Left lobe of liver (tissue), 2 donors: ENCODE measurements at places on chromosomes 12 and 14.

DNA sequence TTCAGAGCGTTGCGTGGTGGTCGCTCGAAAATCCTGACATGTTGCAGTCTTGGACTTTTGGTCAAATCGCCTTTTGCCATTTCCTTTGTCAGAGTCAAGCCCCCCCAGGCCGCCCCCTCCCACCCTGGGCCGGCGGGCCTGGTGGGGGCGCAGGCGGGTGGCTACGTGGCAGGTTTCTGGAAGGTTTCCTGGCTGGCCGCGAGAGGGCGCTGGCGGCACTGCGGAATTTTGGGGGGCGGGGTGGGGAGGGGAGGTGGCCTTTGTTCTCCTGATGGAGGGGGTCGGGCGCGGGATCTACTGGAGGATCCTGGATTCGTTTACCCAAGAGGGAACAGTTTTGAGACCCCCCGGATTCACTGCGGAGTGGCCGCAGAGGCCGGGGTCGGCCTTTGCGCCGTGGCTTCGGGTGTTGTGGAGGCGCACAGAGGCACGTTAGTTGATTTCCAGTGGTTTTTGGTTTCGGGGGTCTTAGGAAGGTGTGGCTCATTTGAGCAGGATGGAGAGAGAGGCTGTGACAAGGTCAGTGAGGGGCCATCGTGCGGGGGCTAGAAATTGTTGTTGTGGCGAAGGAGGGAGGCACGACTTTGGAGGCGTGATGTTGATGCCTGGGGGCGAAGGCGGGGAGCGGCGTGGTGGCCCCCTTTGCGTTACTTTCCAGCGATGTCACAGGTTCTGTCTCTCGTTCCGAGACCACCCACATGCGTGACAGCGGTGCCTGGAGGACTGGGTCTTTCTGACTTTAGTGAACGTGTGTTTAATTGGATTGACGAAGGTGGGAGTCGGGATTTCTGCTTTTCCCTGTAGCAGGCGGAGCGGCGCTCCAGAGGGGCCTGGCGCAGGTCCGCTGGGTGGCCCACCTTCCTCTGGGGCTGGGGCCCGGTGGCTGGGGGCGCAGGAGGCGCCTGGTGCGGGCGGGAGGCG lies 1.4 kb downstream of the MEG3 start:
- DNase-seq, result no peak

GRCh38 chr14:90781344-90781761 lies 34.9 kb downstream of the TTC7B start:
- DNase-seq, result no peak

- DNase-seq, result no peak
Observed at GRCh38 chr12:126397071-126397581, 1331.9 kb downstream of the AACS start.

GRCh38 chr12:107125833-107126232 lies 32.5 kb upstream of the CRY1 start:
- no peak for DNase-seq

DNA sequence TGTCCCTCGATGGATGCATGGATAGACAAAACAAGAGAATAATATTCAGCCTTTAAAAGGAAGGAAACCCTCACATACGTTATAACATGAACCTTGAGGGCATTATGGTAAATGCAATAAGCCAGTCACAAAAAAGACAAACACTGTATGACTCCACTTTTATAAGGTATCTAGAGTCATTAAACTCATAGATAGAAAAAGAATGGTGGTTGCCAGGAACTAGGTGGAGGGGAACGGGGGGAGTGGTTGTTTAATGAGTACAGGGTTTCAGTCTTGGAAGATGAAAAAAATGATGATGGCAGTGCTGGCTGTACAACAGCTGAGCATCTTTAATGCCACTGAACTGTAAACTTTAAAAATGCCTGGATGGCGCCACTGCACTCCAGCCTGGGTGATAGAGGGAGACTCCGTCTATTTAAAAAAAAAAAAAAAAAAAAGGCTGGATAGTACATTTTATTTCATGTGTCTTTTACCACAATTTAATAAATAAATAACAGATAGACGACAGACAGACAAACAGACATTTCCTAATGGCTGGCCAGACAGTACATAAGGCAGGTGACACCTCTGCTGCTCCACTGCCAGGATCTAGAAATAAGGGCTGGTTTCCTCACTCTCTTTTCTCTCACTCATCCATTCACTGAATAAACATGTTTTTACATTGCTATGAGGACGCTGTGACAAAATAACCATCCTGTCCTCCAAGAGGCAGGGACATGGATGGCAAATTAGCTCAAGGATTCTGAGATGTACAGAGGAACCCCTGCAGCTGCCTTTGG lies 118.8 kb downstream of the FOXN3 start:
- DNase-seq, result no peak

DNA sequence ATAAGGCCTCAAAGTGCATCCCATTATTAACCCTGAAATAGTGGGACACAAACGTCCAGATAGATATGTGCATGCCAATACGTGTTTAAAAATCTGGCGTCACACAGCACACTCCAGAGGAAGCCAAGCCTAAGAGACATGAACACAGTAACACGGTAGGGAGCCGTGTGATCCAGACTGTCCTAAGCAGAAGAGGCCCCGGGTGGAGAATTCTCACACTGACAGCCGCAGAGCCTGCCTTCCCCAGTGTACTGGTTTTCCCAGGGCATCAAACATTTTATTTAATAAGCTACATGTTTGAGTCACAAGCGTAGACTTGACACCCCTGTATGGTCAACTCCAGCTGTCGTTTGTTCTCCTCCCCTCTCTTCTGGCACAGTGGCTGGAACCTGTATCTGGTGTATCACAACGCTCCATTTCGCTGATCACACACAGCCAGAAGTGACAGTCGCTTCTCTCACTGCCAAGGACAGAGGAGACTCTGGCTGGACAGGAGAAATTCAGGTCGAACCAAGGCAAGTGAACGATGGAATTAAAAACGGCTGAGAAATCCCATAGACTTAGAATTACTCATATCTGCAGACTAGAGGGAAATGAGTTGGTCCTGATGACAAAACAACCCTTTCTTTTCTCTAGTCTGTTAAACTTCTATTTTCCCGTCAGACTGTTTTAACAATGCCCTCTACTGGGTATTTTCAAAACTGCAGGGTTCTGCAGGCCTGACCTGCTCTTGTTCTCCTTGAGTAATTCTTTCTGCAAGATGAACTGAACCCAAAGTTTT lies 359.9 kb downstream of the RGS6 start:
- no peak for DNase-seq

DNA sequence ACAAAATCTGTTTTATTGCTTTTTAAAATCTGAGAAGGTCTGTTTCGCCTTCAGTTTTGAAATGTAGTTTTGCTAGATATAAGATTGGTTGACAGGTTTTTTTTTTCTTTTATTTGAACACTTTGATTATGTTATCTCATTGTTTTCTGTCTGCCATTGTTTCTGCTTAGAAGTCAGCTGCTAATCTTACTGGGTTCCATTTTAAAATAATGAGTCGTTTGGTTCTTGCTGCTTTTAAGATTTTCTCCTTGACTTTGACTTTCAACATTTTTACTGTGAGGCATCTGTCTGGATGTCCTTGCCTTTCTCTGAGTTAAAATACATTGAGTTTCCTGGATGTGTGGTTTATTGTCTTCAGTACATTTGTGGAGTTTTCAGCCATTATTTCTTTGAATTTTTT lies 56.7 kb downstream of the ADIPOR2 start:
- DNase-seq, result no peak

DNA sequence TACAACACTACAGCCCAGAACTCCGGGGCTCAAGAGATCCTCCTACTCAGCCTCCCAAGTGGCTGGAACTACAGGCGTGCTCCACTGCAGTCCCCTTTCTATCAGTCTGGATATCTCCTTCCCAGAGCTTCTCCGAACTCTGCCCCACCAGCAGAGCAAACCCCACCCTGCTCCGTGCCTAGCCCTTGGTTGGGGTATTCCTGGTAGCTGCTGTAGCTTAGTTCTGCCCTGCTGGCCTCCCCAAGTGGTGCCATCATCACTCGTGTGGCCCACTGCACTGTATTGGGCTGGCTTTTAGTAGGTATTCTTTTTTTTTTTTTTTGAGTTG lies 9.5 kb downstream of the HSP90AA1 start:
- no peak for DNase-seq

- DNase-seq, result no peak
Observed at GRCh38 chr14:54774824-54775223, 127.8 kb downstream of the GCH1 start.

- DNase-seq, result peak; percentile 94
Observed at GRCh38 chr12:111791507-111791906, 24.8 kb downstream of the ALDH2 start.

- no peak for DNase-seq
Observed at GRCh38 chr14:81330619-81331122, 69.5 kb downstream of the STON2 start.

GRCh38 chr12:68175557-68176061 lies 16.1 kb upstream of the IFNG start:
- no peak for DNase-seq

DNA sequence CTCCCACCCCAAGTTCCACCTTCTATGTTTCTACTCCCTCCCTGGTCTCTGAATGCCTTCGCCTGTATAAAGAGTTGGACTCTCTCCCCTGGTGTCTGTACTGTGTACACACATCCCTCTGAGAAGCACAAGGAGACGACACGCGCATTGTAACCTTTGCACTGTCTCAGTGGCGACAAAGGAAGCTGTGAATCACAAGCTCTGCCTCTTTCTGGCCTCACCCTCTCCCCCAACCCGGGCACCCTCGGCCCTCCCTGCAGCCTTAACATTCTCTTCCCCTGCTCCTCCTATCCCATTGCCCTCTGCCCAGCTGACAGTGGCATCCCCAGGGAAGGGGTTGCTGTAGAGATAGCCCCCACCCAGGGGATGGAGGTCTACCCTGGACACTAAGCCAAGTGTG lies 2.5 kb upstream of the SMARCD1 start:
- DNase-seq, result no peak

DNA sequence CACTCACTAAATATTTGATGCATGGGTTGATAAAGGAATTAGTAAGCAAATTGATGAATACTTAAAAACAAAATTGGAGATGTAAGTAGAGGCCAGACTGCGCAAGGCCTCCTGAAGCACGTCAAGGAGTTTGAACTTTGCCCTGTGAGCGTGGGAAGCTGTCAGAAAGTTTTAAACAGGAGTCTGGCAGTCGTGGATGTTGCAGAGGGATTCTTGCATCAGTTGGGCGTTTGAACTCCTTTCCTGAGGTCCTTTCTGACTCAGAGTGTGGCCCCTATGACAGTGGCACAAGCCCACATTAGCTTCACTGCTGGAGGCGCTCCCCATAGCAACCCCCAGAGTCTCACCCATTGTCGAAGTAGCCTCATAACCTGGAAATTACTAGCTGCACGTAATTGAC lies 17.9 kb upstream of the IL22 start:
- DNase-seq, result no peak

DNA sequence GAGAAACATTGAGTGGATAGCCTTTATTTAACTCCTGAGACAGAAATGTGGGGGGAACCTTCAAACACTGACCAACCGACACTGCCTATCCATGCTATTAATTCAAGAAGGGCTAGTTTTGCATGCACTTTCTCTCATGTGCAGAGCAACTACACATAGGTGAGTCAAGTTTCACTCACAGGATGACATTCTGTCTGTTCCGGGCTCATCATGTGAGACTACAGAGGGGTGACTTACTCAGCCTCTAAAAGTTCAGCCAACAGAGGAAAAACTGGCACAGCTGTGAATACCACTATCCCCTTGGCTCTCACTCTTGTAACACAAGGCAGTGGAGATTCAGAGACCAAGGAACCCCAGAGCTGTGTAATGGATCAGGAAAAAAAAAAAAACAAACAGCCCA lies 13.3 kb downstream of the BEST3 start:
- no peak for DNase-seq

DNA sequence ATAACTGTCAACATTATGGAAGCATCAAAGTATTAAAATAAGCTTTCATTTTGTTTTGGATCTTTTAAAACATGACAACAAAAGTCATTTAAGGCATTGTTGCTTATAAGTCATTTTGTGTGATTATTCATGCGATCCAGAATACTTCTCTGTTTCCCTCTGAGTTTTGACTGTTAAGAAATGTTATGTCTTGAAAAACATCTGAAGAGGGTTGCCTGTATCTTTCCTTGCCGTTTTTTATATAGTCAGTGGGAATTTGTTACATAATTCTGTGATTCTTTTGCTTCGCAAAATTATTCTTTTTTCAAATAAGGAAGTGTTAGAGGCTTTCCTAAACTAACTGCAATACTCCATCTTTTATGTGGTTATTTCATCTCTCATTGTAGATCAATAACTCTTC lies 78.7 kb downstream of the SAMD4A start:
- DNase-seq, result no peak

- no peak for DNase-seq
Observed at GRCh38 chr12:114809097-114809496, 125.1 kb upstream of the TBX3 start.

GRCh38 chr12:109757671-109758265 lies 44.1 kb downstream of the FAM222A start:
- peak; percentile 29 for DNase-seq

DNA sequence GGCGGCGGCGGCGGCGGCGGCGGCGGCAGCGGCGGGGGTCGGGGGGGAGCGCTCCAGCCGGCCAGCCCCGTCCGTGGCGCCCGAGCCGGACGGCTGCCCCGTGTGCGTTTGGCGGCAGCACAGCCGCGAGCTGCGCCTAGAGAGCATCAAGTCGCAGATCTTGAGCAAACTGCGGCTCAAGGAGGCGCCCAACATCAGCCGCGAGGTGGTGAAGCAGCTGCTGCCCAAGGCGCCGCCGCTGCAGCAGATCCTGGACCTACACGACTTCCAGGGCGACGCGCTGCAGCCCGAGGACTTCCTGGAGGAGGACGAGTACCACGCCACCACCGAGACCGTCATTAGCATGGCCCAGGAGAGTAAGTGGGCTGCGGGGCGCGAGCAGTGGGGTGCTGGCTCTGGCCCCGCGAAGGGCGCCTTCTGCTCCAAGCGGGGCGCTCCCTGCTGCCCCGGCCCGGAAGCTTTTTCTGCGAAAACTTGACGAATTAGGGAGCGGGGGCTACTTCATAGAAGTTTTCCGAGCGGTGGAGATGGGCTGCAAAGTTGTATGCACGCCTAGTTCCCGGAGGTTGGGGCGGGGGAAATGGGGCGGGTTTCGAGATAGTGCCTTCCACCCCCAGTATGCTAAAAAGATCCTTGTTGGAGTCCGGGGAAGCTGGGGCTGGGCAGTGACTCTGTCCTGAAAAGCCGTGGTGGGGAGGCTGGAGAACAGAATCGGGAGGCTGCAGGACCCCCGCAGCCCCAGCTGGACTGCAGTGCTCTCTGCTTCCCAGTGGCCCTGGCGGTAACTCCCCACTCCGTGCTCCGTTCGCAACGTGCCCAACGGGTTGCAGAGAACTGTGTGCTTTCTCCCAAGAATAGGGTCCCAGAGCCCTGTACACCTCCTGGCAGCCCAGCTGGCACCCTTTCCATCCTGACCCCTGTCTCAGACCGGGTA lies 751 bp downstream of the GDF11 start:
- DNase-seq, result peak; percentile 47

DNA sequence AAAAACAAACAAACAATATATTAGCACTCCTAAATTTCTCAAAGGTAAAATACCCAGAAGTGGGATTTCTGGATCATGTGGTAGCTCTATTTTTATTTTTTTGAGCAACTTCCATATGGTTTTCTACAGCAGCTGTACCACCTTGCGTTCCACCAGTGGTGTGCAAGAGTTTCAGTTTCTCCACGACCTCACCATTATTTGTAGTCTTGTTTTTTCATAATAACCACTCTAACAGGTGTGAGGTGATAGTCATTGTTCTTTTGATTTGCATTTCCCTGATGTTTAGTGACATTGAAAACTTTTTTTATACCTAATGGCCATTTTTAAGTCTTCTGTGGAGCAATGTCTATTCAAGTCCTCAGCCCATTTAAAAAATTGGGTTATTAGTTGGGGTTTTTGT lies 127.3 kb upstream of the SLC38A2 start:
- no peak for DNase-seq

- no peak for DNase-seq
Observed at GRCh38 chr12:22034709-22035506, 11.1 kb upstream of the CMAS start.

GRCh38 chr12:3150931-3151835 lies 74.0 kb downstream of the TSPAN9 start:
- no peak for DNase-seq
